ENCODE measurements at places on chromosomes 5 and 9.
A peak's percentile ranks its signal among the peaks of the same experiment; 100 is the strongest.

DNA sequence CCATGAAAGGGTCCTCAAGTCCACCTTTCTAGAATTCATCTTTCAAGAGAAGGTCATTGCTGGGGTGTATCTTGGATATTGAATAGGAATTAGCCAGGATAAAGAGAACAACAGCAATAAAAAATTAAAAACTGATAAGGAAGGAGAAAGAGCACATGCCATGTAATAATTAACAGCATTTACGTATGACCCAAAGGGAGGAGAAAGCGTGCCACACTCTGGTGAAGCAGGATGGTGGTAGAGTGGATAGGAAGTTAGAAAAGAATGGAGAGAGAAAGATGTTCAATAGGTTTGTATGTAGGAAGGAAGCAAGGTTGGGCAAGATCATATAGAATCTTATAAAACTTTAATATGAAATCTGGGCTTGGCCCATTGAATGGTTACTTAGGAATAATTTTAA is 751.5 kb downstream of the MAT2B start:
- no peak for DNase-seq

- DNase-seq, result no peak
These were observed 54.0 kb upstream of the TGFBR1 start for GRCh38 chr9:99050924-99051323.

DNA sequence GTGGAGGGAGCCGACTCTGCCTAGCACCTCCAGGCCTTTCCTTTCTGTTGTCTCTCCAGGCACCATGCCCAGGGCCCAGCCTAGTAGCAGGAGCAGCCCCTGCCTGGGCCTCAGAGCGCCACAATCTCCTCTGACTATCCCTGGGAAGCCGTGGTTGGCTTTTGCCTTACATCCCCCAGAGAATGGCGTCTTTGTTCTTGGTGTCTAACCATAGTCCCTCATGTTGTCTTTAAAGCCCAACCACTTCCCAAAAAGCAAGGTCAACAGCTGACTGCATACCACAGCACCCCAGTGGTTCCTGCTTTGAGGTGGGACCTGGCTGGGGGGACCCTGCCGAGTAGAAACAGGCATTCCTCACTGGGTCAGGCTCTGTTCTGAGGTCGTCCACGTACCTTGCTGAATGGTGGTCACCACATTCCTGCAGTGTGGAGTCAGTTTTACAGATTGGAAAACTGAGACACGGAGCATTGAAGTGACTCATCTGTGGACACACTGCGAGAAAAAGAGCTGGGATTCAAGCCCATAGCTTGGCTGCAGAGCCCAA is 13.7 kb upstream of the CERCAM start:
- DNase-seq, result no peak

DNA sequence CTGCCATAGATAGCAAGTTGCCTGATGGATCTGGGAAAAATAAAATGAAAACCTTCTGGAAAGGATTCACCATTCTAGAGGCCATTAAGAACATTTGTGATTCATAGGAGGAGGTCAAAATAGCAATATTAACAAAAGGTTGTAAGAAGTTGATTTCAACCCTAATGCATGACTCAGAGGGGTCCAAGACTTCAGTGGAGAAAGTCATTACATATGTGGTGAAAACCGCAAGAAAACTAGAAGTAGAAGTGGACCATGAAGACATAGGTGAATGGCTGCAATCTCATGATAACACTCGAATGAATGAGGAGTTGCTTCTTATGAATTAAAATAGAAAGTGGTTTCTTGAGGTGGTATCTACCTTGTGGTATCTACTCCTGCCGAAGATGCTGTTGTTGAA is 86.6 kb downstream of the GABRA1 start:
- DNase-seq, result no peak

DNA sequence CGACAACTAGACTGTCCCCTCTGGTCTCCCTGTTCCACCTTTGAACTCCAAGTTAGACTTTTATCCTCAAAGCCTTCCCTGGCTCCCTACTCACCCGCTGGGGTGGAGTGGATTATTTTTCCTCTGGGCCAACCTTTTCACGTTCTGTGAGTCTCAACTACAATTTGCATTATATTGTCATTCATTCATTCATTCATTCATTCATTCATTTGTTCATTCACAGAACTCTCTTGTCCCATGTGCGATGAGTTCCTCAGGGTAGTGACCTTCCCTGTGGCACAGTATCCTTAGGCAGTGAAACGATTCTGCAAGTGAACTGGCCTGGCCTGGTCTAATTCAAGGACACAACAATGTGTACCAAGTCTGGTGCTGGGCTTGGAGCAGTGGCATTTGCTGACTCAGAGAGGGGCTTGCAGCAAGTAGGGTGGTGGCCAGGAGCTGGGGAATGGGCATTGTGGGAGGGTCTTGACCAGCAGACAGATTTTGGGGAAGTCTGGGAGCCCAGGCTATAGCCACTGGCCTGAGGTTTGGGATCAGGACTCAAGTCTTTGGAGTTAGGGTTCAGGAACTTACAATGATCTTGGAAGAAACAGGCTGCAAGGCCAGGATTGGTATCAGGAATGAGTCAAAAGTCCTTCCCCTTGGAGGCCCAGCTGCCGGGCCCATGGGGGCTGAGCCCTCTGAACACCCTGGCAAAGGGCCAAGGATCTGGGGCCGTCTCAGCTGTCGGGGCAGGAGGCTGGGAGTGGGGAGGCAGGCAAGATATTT is 37.2 kb upstream of the COL15A1 start:
- DNase-seq, result no peak

DNA sequence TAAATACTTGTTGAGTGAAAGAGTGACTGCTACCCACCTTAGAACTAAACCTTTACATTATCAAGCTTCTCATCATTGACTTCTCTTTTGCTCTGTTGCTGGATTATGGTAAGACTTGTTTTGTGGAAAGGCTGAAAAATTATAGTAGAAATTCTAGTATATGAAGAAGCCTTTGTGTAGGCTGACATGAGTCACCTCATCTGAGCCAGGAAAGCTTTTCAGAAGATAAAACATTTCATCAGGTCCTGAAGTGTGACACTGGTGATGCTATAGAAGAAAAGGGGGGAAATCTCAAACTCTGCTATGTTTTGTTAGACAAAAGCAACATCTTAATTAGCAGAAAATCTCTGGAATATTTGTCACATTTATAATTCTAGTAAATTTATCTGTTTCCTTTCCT is 18.4 kb upstream of the SLC44A1 start:
- no peak for DNase-seq

DNA sequence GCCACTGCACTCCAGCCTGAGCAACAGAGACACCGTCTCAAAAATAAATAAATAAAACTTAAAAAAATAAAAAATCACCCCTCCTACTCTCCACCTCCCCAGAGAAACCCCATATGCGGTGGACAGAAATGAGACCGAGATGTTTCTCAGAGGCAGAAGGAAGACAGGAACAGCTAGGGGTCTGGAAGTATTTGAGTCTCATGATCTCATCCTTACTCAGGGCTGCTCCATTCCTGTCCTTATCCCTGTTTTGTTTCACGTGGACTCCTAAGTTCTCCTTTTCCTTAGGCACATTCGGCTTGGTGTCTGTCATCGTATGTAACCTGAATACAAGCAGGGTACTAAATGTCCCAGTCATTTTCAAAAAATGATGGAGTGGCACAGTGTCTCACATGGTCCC is 76.1 kb downstream of the C9orf50 start:
- no peak for DNase-seq

GRCh38 chr5:170223906-170224305 is 8.9 kb upstream of the C5orf58 start:
- DNase-seq, result no peak

DNA sequence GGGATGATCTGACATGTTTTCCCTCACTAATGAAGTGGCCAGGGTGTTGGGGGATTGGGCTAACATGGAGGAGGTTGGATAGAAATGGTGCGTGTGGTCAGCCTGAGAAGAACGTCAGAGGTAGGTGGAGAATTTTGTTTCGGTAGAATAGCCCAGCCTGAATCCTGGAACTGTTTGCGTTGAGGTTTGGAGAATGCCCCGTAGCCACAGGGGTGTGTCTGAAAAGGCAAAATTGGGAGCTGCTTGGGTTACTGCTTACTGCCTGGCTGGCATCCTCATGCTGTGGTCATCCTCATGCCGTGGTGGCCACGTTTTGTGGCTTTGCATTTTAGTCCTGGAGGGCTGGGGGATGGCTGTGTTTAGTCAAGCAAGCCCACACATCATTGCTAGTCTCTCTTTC is 236.9 kb downstream of the GOLPH3 start:
- no peak for DNase-seq

DNA sequence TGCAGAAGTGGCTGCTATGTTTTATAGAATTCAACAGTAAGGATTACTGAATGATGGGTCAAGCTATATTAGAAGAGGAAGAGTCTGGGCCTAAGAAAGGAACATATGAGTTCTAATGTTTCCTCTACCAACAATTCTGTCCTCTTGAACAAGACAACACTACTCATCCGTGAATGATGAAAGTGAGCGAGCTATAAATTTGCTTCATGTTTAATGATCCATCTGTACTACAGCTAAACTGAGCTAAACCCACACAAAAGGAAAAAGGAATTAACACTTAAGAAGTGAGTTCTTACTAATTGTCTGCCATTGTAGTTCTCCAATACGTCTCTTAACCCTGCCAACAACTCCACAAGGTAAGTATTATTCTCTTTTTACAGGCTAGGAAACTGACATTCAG is 204.4 kb downstream of the GLIS3 start:
- DNase-seq, result no peak

DNA sequence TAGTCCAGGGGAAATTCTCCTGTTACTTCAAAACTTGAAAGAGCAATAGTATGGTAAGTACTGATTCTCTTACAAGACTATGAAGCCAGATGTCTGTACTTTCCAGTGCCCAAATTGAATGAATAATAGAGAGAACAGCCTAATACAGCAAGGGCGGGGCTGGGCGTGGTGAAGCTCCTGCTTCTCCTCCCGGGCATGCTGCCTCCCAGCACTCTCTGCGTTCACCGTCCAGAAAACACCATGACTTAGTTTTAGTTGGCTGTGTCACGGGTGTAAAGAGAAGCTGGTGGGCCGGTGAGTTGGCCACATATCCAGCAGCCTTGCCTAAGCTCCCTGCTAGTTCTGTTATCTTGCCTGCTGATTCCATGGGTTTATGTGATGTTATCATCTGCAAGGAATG is 40.7 kb upstream of the ADAMTS2 start:
- no peak for DNase-seq

DNA sequence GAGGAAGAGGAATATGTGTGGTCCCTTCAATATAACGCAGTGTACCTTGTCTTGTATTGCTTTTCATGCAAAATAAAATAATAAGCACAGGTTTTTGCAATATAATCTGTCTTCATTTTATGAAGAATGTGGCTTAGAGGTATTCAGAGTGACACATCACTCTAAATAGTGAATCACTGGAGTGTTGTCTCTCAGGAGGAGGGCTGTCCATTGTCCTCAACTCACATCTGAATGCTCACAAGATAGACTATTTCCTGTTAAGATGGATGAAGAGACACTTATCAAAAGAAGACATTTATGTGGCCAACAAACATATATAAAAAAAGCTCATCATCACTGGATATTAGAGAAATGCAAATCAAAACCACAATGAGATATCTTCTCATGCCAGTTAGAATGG is 1147.5 kb upstream of the C9orf72 start:
- no peak for DNase-seq

DNA sequence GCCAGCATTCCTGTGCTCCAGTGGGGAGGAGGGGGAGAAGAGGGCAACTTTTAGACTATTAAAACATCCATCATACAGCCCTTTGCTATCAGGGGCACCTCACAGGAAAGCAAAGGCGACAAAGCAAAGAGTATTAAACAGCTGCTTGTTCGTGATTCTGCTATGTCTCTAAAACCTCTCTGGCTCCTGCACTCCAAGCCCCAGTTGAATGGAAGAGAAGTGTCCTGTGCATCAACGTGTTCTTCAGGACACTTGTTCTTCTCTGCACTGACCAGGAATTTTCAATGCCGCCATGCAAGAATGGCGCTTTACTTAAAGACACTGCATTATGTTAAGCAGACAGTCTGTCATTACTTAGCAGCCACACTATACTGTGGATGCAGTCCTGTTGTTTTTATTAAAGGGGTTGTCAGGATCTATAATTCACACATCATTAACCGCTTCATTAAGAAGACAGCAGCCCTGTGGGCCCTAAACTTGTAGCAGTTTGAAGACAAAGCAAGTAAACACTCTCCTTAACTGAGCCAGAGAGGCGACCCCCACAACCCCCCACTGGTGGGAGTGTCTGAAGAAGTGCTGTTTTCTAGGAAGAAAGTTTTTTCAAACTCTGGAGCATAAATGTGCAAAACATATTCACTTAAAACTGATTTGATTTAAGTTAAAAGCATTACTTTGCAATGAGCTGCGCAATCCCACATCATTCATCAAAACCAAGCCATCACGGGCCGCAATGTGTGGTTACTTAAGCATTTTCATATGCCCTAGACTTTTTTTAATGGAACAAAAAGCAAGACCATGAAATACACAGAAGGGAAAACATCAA is 164.5 kb downstream of the ZNF608 start:
- no peak for DNase-seq

DNA sequence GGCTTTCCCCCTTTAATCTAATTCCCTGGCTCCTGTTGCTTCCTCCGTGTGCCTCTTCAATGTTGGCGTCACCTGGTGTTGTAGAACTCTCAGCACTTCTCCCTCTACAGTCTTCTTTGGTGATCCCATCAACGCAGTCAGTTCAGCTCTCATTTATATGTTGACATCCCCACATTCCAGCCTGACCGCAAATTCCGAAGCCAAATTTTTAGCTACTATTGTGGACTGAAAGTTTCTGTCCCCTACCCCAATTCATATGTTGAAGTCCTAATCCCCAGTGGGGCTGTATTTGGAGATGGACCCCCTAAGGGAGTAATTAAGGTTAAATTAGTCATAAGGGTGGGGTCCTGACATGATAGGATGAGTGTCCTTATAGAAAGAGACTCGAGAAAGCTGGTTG is 210.6 kb upstream of the ADAMTSL1 start:
- no peak for DNase-seq

DNA sequence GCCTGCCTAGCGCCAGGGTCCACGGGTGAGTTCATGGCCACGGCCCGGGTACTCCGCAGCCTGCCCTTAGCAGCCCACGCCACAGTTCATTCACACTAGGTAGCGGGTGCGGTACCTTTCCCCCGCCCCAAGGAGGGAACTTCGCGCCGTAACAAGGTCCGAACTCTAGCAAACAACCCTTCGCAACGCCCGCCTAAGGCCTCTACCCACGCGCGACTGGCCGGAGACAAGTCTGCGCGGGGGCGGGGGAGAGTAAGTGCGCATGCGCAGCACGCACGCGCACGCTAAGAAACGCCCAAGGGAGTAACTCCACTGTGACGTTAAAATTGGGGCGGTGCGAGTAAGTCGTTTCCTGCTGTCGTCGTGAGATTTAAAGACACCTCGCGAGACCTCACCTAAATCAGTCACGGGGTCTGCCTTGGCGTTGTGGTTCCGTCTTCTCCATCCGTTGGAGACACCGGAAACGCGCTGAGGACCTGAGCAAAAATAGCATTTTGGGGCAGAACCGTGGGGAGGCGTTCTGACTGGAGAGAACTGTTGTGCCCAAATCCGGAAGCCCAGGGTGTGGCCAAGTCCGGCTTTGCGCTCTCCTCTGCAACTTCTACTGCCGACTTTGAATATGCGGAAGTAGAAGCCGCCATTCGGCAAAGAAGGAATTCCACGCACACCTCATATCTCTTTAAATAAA is at the start of gene RAPGEF6:
RAPGEF6 (minus strand) TSS at position 234 of the 688 bp plus-strand sequence; CDS start at position 35, 199 bp downstream.
- peak; percentile 99 for DNase-seq

- no peak for DNase-seq
These were observed 74.1 kb upstream of the HSPA9 start for GRCh38 chr5:138649316-138649720.

All from stimulated activated naive CD8-positive, alpha-beta T cell treated with anti-CD3 and anti-CD28 coated beads, Interleukin-15, amount 100 ng/mL, for 72 hours (primary cell).